ENCODE measurements at places on chromosomes 4 and X.

GRCh38 chr4:123209436-123209835 lies 187.2 kb upstream of the SPRY1 start:
- DNase-seq, result no peak

DNA sequence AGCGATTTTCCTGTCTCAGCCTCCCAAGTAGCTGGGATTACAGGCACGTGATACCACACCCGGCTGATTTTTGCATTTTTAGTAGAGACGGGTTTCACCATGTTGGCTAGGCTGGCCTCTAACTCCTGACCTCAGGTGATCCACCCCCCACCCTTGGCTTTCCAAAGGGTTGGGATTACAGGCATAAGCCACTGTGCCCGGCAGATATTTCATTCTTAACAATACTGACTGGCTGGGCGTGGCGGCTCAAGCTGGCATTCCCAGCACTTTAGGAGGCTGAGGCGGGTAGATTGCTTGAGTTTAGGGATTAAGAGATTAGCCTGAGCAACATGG lies 1.3 kb downstream of the PQBP1 start:
- no peak for DNase-seq

DNA sequence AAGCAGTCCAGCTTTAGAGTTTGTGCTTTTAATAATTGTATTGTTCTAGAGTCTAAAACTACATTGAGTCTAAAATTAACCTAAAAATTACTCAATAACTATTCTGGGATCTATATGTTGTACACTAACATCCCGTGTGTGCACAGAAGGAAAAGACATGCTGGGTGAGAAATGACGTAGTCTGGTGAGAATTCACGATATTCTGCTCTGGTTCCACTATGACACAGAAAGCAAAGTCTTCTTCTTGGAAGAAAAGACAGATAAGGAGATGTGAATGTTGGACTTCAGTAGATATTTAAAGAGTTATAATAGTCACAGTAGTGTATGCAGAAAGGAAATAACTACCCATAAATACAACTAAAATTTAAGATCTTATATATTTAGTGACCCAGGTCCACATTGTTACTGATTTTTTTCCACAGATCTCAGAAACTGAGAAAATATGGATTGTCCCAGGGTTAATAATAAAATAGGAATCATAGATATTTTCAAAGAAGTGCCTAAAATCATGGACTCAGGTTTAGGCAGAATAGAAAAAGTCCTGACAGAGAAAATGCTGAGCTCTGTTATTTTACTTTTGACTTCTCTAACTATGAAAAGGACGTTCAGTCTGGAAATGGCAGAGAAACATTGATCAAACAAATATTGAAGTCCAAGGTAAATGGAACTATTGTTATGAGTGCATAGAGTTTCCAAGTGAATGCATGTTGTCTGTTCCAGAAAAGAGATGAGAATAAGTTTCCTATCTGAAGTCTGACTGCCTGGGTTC lies 170.7 kb downstream of the ANKRD50 start:
- no peak for DNase-seq

- no peak for DNase-seq
These were observed 74.3 kb upstream of the NAP1L5 start for GRCh38 chr4:88771883-88772450.

- no peak for DNase-seq
These were observed 149.8 kb downstream of the SPCS3 start for GRCh38 chr4:176469546-176469945.

GRCh38 chr4:84894621-84895020 lies 71.9 kb downstream of the WDFY3 start:
- no peak for DNase-seq

Data from NCI-H774 (cell line).